Activated CD4-positive, alpha-beta T cell treated with anti-CD3 and anti-CD28 coated beads for 1 hour (primary cell): ENCODE measurements at places on chromosomes 7 and 10.

DNA sequence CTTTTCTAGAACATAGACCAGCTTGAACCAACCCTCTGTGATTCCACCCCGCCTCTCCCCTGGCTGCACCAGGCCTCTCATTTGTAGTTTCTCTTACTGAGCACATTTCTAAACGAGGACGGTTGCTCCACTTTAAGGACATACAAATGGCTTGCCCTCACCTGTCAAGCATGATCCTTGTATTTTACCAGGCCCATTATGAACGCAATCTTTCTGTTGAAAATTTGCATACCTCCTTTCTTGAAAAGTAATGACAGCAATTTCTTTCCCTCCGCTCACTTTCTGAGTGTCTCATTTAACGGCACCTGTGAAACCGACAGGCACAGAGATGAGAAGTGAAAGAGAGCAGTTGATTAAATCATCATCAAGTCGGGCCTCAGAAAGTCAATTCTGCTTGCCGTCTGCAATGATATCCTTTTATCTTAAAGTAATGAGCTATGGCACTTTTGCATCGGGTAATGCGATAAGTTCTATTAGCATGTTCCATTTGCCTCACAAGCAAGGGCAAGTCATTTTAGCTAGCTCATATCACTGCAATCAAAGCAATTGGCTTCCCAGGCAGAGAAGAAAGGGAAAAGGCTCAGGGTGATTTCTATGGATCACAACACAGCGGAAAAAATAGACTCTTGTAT, 705.6 kb upstream of the GALNT17 start:
- DNase-seq: no peak

- DNase-seq: no peak
Observed at GRCh38 chr10:44577533-44577932, 192.6 kb upstream of the CXCL12 start.

GRCh38 chr10:452512-453426, 236.7 kb downstream of the DIP2C start:
- no peak for DNase-seq

DNA sequence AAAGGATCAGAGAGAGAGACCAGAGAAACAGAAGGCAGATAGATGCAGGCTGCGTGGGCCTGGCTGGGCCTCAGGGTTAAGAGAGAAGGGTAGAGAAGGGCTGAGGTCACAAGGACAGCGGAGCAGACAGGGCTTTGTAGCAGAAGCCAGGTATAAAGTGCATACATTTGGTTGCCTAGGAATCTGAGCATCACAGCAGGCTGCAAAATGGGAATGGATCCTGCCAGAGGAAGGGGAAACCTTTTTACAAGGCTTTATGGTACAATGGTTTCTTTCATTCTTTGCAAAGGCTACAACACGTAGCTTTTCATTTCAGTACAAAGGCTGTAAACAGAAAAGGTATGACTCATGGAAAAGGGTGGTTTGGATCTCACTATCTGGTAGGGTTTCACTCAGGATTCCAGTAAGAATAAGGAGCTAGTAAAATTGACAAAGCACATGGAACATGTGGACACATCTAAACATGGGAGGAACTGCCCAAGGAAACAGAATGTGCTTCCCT, 275.1 kb downstream of the DOCK4 start:
- DNase-seq: no peak

DNA sequence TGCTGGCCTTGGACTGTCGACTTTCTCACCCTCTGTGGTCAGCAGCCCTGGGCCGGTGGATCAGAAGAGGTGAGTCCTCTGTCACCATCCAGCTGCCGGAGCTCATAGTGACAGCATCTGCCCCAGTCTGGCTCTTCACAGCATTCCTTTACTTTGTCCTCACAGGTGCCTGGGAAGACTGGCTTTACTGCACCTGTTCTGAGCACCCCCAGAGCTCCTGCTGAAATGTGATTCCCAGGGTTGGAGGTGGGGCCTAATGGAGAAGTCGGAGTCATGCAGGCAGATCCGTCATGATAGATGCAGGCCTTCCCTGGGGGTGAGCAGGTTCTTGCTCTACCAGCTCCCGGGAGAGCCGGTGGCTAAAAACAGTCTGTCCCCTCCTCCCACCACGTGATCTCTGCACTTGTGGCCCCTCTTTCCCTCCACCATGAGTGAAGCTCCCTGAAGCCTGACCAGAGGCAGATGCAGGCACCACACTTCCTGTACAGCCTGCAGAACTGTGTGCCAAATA, 171.5 kb downstream of the ZMYND11 start:
- DNase-seq: no peak

GRCh38 chr10:108970016-108970415, 953.3 kb downstream of the XPNPEP1 start:
- DNase-seq: no peak

- DNase-seq: no peak
Observed at GRCh38 chr7:90910136-90910535, 314.0 kb downstream of the CDK14 start.

DNA sequence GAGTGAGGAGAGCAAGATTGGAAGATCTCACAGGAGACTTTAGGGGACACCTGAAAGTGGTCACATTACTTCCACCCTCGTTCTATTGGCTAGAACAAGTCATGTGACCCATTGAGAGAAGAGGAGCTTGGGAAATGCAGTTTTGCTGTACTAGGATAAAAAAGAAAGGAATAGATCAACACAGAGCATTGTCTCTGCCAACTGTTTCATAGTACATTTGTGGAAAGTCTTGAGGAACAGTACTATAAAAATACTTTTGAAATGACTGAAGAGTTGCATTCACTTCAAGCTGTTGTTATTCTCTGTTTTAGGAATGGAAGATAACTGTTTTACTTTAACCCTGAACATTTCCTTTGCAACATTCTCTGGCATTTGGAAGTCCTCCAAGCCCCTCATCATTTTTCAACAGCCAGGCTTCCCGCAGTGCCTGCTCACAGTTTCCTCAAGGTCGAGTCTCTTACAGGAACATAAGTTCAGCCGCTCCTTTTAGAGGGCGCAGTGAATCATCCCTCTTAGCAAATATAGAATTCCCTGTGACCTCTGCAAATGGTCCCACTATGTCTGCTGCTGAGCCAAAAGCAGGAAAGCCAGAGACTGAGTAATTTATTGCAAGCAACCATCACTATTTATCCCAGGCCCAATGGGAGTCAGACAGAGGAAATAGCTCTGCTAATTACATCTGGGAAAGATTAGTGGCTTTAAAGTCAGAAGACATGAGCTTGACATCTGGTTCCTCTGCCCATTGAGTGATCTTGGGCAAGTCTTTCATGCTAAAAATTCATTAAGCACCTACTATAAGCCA, 40.7 kb downstream of the MRPL32 start:
- DNase-seq: no peak

GRCh38 chr7:50145226-50145625, 52.2 kb upstream of the ZPBP start:
- DNase-seq: no peak

GRCh38 chr7:131995324-131995723, 438.9 kb upstream of the PODXL start:
- DNase-seq: no peak

- DNase-seq: no peak
Observed at GRCh38 chr10:132291826-132292225, 15.9 kb downstream of the STK32C start.
